ENCODE measurements at places on chromosomes 3 and 15. TPM values are rescaled to one million over a fixed set of nuclear protein-coding genes. Genes with fewer than 3 reads are reported as not detected.

EFCC1 gene
- under 0.01 TPM for total RNA-seq

TRH gene
- 0.13 TPM for total RNA-seq

TMEM108 gene
- total RNA-seq = not detected

GOLGA6D gene
- total RNA-seq = not detected

SCAMP2 gene
- total RNA-seq = 34.6 TPM

TRIM59 gene
- total RNA-seq = 52.5 TPM

RPUSD3 gene
- 19.3 TPM for total RNA-seq

MUC20 gene
- 1.6 TPM for total RNA-seq

ABHD6 gene
- 5.9 TPM for total RNA-seq

CSTA gene
- 0.65 TPM for total RNA-seq

MED12L gene
- 2.6 TPM for total RNA-seq

ROBO2 gene
- 1.1 TPM for total RNA-seq

FETUB gene
- total RNA-seq = not detected

SKOR1 gene
- 0.11 TPM for total RNA-seq

LRRN1 gene
- 1.4 TPM for total RNA-seq

C3orf52 gene
- total RNA-seq = 5.1 TPM

TMCO5A gene
- total RNA-seq = not detected

CYP1A1 gene
- total RNA-seq = not detected

NMNAT3 gene
- total RNA-seq = 1.7 TPM

FAM174B gene
- total RNA-seq = 9.9 TPM

CORO2B gene
- total RNA-seq = 5.9 TPM

CCNDBP1 gene
- 53.8 TPM for total RNA-seq

SMCO1 gene
- total RNA-seq = not detected

ADAMTS7 gene
- 5.1 TPM for total RNA-seq

CCK gene
- total RNA-seq = not detected

MESP2 gene
- 0.78 TPM for total RNA-seq

GOLGA8J gene
- total RNA-seq = 0.52 TPM

MEX3B gene
- 3.1 TPM for total RNA-seq

CCNB2 gene
- total RNA-seq = 35.7 TPM

GPR27 gene
- total RNA-seq = 0.65 TPM

NOX5 gene
- 0.26 TPM for total RNA-seq

AHSG gene
- 0.11 TPM for total RNA-seq

SEMA3G gene
- total RNA-seq = 0.13 TPM

WDR93 gene
- 0.32 TPM for total RNA-seq

FBXW12 gene
- not detected for total RNA-seq

ANKRD34C gene
- total RNA-seq = not detected

ANKUB1 gene
- not detected for total RNA-seq

GHSR gene
- total RNA-seq = not detected

GOLGA8T gene
- total RNA-seq = not detected

SEMA3B gene
- 16.5 TPM for total RNA-seq

MCTP2 gene
- total RNA-seq = 27.0 TPM

CLDN1 gene
- total RNA-seq = 2.7 TPM

NAALADL2 gene
- 33.3 TPM for total RNA-seq

CERS3 gene
- total RNA-seq = not detected

ISLR gene
- total RNA-seq = 250 TPM

FAM98B gene
- total RNA-seq = 12.0 TPM

PLD1 gene
- 54.0 TPM for total RNA-seq

C2CD4A gene
- total RNA-seq = 0.26 TPM

RTP1 gene
- total RNA-seq = not detected

VEPH1 gene
- total RNA-seq = 55.6 TPM

SLC27A2 gene
- total RNA-seq = 0.11 TPM

PPP2R3A gene
- 32.2 TPM for total RNA-seq

ECE2 gene
- total RNA-seq = not detected

GP5 gene
- total RNA-seq = under 0.01 TPM

CPLX3 gene
- not detected for total RNA-seq
